ENCODE measurements at places on chromosomes 12 and 14.

DNA sequence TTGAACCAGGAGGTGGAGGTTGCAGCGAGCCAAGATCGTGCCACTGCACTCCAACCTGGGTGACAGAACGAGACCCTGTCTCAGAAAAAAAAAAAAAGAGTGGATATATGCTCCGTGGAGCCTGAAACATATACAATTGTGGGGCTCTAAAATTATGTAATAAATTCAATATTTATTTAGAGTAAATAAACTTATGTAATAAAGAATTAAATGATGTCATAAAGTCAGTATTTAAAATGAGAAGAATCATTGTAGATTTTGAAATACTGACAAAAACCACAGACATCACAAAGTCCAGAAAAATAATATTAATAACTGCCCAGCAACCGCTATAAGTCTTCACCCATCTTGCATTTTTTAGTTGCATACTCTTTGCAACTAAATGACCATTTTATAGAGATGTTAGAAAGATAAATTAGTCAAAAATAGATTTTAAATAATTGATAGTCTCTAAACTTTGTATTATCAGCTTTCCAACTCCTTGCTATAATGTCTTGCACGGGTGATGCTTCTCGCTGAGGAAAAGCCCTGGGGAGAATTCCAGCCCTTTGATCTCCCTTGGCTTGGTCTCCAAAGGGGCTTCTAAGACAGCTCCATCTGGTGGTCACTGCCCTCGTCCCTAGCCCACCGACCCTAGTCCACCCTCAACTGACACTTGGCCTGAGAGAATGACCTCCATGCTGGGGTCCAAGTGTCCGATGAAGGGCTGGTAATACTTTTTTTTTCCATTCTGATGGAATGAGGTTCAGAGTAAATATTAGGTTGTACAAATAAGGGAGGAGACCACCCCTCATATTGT lies 7.9 kb upstream of the TMBIM6 start:
- no peak for DNase-seq

- peak; percentile 77 for DNase-seq
Observed at GRCh38 chr12:48996794-48997718, 2.1 kb downstream of the DDN start.

DNA sequence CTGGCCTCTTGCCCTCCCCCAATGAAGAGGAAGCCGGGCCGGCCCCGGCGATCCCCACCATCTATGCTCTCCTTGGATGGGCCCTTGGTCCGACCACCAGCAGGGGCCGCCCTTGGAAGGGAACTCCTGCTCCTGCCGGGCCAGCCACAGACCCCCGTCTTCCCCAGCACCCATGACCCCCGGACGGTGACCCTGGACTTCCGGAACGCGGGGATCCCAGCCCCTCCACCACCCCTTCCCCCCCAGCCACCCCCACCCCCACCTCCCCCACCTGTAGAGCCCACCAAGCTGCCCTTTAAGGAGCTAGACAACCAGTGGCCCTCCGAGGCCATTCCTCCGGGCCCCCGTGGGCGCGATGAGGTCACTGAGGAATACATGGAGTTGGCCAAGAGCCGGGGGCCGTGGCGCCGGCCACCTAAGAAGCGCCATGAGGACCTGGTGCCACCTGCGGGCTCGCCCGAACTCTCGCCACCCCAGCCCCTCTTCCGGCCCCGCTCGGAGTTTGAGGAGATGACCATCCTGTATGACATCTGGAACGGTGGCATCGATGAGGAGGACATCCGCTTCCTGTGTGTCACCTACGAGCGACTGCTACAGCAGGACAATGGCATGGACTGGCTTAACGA lies 19.4 kb downstream of the SETD1B start:
- no peak for DNase-seq

GRCh38 chr14:66295386-66295785 lies 190.8 kb upstream of the CCDC196 start:
- no peak for DNase-seq

GRCh38 chr12:128098730-128099129 lies 168.2 kb upstream of the TMEM132C start:
- DNase-seq = no peak

GRCh38 chr12:105018012-105018411 lies 31.9 kb downstream of the NOPCHAP1 start:
- DNase-seq = no peak

GRCh38 chr12:56338308-56339157 lies at the start of gene IL23A:
Gene IL23A, plus strand, starts transcription at chr12:56338884. Its CDS starts 161 bp downstream, at chr12:56339045.
- peak; percentile 24 for DNase-seq

DNA sequence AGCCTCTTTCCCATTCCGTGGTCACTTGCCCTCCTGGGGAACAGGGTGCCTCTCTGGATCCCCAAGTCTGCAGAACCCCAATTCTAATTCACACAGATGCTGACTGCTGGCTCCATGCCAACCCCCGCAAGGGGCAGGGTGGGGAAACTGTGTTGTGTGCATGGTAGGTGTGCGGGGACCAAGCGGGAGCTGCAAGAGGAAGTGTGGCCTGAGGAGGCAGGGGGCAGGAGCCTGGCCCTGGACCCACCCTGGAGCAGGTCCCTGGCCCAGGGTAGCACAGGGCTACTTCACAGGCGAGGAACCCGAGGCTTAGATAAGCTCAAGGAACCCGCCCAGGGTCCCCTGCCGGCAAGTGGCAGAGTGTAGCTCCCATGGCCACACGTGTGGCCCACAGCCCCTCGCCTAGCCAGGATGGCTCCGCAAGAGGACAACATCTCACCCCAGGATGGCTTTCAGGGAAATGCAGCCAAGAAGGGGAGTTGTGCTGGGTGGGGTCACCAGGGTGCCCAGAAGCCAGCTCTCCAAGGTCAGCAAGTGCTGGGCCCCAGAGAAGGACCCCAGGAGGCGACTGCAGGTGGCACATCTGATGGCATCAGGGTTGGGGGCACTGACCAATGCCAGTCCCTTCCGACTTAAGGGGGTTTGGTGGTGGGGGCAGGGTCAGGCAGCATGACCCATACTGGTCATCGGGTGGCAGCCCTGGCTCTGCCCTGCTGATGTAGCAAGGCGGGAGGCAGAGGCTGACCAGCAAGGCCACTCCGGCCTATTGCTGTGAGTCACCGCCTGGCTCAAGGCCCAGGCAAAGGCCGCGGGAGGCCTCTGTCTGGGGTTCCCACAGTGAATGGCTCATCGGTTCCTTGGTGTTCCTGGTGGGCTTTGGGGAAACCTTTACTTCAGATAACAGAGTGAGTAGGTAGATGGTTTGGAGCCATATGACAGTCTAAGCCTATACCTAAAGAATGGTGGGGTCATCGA lies 37.3 kb upstream of the EML1 start:
- DNase-seq = no peak

DNA sequence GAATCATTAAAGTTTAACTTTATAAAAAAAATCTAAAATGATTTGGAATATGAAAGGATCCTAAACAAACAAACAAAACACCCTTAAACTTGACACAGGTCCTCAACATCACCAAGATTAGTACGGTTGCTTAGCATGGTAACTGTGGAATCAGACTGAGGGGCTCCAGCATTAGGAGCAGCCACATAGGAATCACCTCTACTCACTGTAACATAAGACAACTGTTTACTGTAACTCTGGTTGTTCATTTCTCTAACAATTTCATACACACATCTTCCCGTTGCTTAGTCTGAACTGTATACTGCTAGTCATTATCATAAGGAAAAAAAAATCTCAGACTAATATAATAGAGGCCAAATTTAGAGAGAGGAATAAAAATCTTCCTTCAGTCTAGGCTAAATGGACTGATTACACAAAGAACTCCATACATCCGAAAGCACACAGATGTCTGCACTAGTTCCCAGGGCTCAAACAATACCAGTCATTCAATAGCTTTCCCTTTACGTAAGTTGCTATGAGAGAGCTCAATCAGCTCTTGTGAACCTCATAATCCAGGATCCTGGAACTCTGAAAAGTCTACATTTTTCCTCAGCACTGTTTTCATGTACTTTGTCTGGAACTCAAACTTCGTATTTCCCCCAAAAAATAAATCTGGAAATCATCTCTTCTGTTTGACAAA lies 26.0 kb downstream of the LRP6 start:
- no peak for DNase-seq

Data from germinal center (tissue), 1 donor.